ENCODE measurements at places on chromosomes 6 and 20.

DNA sequence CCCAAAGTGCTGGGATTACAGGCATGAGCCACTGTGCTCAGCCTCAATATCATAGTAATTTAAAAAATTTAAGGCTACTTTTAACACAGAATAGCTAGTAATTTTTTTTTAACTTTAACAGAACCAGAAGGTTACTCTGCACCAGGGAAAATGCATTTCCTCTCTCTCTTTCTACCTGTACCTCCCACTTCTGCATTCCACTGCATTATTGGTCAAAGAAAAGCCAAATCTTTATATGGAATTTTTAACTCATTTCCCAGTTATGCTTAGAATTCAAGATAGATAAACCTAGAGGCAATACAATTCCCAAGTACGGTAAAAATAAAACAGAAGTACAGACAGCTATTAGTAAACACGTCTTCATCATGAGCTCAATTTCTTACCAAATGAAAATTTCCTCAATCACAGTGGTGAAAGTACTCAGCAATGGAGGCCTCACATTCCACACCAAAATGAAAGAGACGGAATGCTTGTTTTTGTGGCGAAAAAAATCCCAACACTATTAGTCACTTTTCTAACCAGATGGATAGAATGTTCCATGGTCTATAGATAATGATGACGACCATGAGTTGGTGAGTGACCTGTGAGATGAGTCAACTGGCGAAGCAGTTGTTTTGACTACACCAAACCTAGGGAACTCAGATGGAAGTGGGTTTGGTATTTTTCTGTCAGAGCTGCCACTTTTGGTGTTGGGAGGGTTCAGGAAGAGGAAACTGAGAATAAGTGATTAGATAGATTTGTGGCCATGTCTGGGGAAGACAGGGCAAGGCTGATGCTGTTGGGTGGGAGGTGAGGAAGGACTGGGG lies 104.7 kb upstream of the SGK1 start:
- peak; percentile 82 for DNase-seq

GRCh38 chr6:125858427-125859320 lies 67.9 kb downstream of the NCOA7 start:
- DNase-seq: peak; percentile 72

DNA sequence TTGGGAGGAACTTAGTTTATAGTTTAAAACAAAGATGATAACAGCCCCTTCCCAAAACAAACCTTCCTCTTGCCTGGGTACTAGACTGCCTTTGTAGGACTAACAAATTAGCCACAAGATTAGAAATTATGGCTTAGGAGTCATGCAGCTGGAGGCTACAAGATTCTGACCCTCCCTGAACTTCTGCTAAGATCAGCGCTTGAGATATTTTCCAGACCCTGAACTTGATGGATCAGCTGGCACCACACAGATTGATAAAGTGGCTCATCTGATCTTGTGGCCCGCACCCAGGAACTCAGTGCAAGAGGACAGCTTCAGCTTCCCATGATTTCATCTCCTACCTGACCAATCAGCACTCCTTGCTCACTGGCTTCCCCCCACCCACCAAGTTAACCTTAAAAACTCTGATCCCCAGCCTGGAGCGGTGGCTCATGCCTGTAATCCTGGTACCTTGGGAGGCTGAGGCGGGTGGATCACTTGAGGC lies 5.9 kb upstream of the SERINC3 start:
- no peak for DNase-seq

- DNase-seq: no peak
These were observed 195.5 kb downstream of the MAFB start for GRCh38 chr20:40493549-40493948.

GRCh38 chr20:12180107-12180661 lies 262.5 kb downstream of the BTBD3 start:
- DNase-seq: no peak

- DNase-seq: no peak
These were observed 2.2 kb upstream of the CFB start for GRCh38 chr6:31943742-31944141.

DNA sequence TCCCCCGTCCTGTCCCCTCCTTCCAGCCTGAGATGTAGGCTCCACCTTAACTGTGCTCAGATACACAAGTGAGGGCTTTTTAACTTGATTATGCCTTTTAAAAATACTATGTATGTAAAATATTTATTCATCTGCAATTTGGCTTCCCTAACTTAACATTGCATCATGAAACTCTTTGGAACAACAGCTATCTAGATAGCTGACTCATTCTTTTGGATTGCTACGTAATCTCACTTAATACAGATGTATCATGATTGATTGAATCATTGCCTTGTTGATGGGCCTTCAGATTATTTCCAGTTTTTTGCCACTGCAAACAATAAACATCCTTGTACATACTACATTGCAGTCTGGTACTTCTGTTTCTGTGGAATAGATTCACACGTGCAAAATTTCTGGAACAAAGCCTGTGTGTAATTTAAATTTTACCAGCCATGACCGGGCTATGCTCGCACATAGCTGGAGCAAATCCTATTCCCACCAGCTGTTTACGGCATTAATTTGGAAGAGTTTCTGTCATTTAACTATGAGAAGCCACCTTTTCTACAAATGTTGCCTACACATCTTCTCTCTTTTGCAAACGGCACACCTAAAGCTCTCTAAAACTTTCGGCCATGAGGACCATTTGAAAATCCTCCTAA lies 6.5 kb downstream of the PRND start:
- DNase-seq: no peak

DNA sequence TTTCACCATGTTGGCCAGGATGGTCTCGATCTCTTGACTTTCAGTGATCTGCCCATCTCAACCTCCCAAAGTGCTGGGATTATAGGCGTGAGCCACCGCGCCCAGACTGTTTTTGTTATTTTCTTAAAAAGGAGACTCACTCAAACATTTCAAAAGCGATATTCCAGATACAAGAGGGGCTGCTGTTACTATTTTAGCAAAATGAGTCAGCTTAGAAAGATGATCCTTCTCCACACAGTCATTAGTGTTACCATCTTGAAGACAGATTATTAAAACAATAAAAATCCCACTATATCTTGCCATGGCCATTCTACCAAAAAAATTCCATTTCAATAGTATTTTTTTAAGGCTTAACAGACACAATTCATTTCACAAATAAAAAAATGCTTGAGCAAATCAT lies 102.8 kb downstream of the PREP start:
- DNase-seq: no peak

GRCh38 chr6:113182370-113183141 lies 674.6 kb upstream of the MARCKS start:
- DNase-seq: no peak

DNA sequence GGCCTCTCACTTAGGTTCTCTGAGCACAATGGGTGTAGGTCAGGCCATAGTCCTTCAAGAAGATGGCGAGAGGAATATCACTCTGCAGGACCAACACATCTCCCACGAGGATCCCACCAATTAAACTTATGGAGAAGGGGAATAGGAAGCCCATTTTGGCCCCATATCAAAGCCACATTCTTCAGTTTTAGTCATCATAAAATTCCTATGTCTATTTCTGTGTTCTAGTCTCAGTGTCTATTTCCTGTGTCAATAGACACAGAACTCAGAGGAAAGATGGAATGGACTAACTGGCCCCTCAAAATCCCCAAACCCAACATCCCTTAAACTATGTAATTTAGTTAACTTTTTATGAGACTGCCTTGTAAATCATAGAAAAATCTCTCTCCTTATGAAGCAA lies 216.8 kb downstream of the HACE1 start:
- DNase-seq: no peak

GRCh38 chr20:49937027-49937929 lies 1.1 kb downstream of the RNF114 start:
- DNase-seq: no peak

GRCh38 chr20:36624068-36624943 lies 18.7 kb downstream of the RAB5IF start:
- no peak for DNase-seq

DNA sequence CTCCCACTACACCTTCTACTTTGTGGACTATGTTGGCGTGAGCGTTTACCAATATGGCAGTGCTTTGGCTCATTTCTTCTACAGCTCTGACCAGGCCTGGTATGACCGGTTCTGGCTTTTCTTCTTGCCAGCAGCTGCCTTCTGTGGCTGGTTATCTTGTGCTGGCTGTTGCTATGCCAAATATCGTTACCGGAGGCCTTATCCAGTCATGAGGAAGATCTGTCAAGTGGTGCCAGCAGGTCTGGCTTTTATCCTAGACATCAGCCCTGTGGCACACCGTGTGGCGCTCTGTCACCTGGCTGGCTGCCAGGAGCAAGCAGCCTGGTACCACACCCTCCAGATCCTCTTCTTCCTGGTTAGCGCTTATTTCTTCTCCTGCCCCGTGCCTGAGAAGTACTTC lies 16.5 kb upstream of the EFHC1 start:
- DNase-seq: no peak

DNA sequence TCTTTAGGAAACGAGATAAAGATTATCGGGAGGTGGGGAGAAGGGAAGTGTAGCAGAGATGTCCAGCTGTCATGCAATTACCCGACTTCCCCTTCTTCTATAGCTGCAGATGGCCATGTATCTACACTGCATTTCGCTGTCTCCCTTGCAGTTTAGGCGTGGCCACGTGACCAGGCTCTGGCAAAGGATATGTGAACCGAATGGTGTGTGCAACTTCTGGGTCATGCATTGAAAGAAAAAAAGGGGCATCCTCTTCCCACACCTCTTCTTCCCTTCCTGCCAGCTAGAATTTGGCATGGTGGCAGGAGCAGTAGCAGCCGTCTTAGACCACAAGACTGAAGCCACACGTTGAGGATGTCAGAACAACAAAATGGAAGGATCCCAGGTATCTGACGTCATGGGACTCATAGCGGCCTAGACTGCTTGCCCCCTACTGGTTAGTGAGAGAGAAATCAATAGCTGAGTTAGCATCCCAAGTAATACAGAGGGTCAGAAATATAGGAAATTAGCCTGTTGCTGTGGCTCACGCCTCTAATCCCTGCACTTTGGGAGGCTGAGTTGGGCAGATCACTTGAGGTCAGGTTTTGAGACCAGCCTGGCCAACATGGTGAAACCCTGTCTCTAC lies 32.8 kb downstream of the TCF15 start:
- DNase-seq: peak; percentile 38

DNA sequence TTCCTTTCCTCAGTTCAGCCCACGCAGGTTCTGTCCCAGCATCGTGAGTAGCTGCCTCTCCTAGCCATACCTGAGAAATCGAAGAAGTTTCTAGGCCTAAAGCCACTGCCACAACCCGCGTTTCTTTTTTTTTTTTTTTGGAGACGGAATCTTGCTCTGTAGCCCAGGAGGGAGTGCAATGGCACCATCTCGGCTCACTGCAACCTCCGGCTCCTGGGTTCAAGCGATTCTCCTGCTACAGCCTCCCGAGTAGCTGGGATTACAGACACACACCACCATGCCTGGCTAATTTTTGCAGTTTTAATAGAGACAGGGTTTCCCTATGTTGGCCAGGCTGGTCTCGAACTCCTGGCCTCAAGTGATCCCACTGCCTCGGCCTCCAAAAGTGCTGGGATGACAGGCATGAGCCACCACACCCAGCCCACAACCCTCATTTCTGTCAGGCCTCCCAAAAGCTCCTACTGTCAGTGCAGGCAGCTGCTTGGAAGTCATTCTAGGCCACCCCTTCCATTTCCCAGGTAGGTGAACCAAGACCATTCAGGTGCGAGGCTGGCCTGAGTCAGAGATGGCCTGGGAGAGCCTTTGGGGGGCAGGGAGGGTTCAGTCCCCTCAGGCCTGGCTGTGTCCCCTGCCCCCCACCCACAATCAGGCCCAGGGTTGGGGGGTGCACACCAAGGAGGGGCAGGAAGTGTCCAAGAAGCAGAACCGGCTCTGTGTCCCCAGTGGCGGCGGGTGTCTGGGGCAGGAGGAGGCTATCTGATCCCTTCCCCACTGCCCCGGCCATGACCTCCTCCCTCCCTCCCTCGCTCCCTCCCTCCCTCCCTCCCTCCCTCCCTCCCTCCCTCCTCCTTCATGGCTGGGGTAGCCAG lies 47.2 kb downstream of the NOL4L start:
- DNase-seq: no peak

DNA sequence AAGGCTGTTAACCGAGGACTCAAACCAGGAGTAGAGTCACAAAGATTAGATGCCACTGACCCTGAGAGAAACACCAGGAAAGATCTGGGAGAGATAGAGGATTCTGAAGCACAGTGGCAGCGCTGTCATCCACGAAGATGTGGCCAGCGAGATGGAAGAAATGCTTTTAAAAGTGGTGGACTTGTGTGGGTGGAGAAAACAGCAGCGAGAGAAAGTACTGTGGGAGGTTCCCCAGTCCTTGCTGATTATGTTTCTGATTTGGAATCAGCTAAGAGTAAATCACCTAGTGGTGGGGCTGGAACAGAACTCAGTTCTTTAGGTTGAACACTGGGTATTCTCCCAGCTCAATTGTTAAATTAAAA lies 435 bp upstream of the ZNF322 start:
- peak; percentile 1 for DNase-seq

- DNase-seq: no peak
These were observed 130.0 kb downstream of the AGPAT4 start for GRCh38 chr6:161143663-161144430.

GRCh38 chr6:5302220-5302946 lies 41.1 kb downstream of the FARS2 start:
- no peak for DNase-seq

DNA sequence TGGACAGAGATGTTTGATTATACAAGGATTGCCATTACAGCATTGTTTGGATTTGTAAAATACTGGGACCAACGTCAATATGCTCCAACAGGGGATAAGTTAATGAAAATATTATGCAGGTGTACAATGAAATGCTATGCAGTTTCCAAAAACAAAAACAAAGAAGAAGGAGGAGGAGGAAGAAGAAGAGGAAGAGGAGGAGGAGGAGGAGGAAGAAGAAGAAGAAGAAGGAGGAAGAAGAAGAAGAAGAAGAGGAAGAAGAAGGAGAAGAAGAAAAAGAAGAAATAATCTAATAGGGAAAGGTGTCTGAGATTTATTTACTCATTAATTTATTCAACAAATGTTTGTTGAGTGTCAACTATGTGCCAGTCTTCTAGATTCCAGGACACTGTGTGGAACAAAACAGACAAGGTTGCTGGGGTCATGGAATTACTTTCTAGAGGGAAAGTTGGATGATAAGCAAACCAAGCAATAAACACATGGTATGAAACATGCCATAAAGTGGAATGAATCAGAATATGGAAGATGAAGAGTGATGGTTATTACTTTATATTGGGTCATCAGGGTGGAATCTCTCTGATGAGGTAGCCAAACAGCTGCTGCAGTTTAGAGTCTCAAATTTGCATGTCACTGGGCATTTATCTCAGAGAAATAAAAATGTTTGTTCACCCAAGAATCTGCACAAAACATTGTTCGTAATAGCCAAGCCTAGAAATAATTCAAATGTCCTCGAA lies 6.3 kb upstream of the TRIM27 start:
- no peak for DNase-seq

DNA sequence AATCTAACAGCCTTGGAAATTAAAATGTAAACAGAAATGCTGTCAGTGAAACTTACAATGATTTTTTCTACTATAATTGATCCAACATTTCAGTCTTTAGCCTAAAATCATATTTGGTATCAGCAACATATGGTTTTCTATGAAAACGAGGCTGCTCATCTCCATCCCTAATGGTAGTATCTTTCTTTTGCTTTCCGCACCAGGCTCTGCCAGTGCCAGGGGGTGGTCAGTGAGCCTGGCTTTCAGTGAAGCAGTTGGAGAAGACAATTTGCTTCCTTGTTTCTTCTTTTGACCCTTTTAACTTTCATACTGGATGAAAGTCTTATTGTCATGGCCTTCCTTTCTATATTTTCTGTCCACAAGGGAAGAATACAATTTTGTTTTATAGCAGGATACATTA lies 258.4 kb downstream of the ARID1B start:
- DNase-seq: no peak

- DNase-seq: no peak
These were observed 15.1 kb upstream of the DEK start for GRCh38 chr6:18279422-18279821.

GRCh38 chr20:59813126-59813947 lies 120.1 kb downstream of the SYCP2 start:
- DNase-seq: no peak
